ENCODE measurements at places on chromosomes 5 and 9. TPM values are rescaled to one million over a fixed set of nuclear protein-coding genes. Genes with fewer than 3 reads are reported as not detected.

The PCDHB12 gene
- not detected for total RNA-seq

The LYRM7 gene
- total RNA-seq, result 8.7 TPM

The FAM53C gene
- total RNA-seq, result 22.9 TPM

The NRG2 gene
- 1.7 TPM for total RNA-seq

The KIF4B gene
- total RNA-seq, result not detected

The SPINK13 gene
- total RNA-seq, result not detected

The PCA3 gene
- not detected for total RNA-seq

The SLC12A7 gene
- total RNA-seq, result 29.4 TPM

The TAF1L gene
- total RNA-seq, result not detected

The HTR4 gene
- total RNA-seq, result not detected

The PCDHGA1 gene
- total RNA-seq, result 0.34 TPM

The ORM1 gene
- not detected for total RNA-seq

The SLC34A3 gene
- 0.13 TPM for total RNA-seq

The NR6A1 gene
- 1.7 TPM for total RNA-seq

The NUTM2G gene
- not detected for total RNA-seq

The TEX10 gene
- total RNA-seq, result 29.0 TPM

The BRINP1 gene
- 0.22 TPM for total RNA-seq

The NTNG2 gene
- 3.6 TPM for total RNA-seq

The DDX4 gene
- 0.02 TPM for total RNA-seq

The KIAA1958 gene
- 2.4 TPM for total RNA-seq

The MAMDC2 gene
- 0.25 TPM for total RNA-seq

The RFESD gene
- total RNA-seq, result 3.1 TPM

The ZNF367 gene
- 5.1 TPM for total RNA-seq

The NUDT12 gene
- 1.9 TPM for total RNA-seq

The STKLD1 gene
- 1.4 TPM for total RNA-seq

The IRX2 gene
- 1.3 TPM for total RNA-seq

The CCNJL gene
- total RNA-seq, result 12.9 TPM

The TLN1 gene
- 117 TPM for total RNA-seq

The HRH2 gene
- 0.71 TPM for total RNA-seq

The KIF20A gene
- 42.5 TPM for total RNA-seq

The PCDHGC3 gene
- 6.3 TPM for total RNA-seq

The BNC2 gene
- 5.1 TPM for total RNA-seq

The ZNF366 gene
- total RNA-seq, result not detected

The PWWP2A gene
- total RNA-seq, result 11.2 TPM

The LCN15 gene
- total RNA-seq, result not detected

The FAM221B gene
- total RNA-seq, result not detected

The SLC36A2 gene
- not detected for total RNA-seq

All from A549 treated with CpdA at 1 μM for 4 hours (cell line).